Right lobe of liver (tissue), 6 donors: ENCODE measurements at places on chromosomes 2 and 18. TPM values are rescaled to one million over a fixed set of nuclear protein-coding genes. Genes with fewer than 3 reads are reported as not detected.

DNA sequence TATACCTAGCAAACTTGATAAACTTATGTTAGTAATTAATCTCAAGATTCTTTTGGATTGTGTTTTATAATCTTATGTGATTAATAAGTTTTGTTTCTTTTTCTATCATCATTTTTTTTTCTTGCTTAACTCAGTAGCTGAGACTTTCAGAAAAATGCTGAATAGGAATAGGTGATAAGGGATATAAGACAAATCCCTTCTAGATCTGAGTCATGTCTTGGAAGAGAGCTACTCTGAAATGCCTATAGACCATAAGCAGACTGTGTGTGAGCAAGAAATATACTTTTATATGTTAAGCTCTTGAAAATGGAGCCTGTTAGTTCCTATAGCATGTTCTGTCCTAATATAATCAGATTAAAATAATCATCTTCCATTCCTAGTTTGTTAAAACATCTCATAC, 29.6 kb downstream of the CYBRD1 start:
- no peaks in the 10 kb centered on the region for H3K4me1 ChIP-seq
- no peaks in the 10 kb centered on the region for H3K27me3 ChIP-seq

The CDK15 gene
- total RNA-seq: not detected

DNA sequence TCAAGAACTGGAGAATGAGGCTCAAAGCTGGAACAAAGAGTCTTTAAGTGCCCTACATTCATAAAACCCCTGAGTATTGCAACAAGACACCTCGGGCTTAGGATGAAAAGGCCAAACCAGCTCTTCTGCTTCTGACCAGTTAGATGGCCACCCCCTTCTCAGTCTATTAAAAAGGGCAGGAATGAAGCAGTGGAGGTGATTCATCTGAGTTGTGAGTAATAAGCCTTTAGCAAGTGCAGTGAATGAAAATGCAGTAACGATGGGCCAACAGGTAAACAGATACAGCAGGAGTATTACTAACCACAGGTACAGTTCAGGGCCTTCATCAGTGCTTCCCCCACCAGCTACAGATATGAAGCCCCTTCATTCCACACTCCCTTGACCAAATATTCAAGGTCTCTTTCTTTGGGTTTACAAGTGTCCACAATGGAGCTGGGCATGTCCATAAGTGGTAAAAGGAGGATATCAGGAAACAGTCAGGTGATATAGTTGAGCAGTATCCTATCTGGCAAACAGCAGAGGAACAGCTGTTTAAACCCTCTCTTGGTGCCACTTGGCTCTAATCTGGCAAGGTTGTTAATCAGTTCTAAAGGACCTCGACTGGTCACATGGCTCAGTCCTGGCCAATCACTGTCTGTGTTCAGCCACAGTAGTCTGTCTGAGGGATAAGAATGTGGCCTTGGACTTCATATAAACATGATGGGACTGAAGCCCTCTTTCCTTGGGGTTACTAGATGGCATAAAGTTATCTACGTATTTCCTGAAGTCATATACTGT, 17.8 kb downstream of the SERPINB13 start:
- H3K4me3 ChIP-seq: no peak overlapping the region
- no peak overlapping the region for H3K27ac ChIP-seq
- no peaks in the 10 kb centered on the region for H3K27me3 ChIP-seq
- no peaks in the 10 kb centered on the region for H3K4me1 ChIP-seq
- no peak for DNase-seq
- H3K36me3 ChIP-seq: no peaks in the 10 kb centered on the region

DNA sequence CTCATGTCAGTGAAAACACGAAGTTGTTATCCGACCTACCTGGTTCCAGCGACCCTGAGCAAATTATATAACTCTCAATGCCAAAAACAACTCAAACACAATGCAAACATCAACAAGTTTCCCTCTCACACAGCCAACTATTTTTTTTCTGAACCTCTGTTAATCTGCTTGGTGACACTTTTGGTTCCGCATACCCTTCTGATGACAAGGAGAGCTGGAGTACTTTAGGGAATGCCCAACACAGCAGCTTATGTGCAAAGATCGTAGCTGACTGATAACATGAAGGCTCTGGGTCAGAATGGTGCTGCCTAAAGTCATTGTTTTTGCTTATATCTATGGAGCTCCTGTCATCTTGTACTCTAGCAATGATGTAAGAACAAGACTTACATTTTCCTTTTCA, 72.7 kb upstream of the CCDC68 start:
- no peak overlapping the region for H3K27ac ChIP-seq
- H3K4me1 ChIP-seq: no peaks in the 10 kb centered on the region
- no peaks in the 10 kb centered on the region for H3K36me3 ChIP-seq
- H3K4me3 ChIP-seq: no peak overlapping the region
- no peaks in the 10 kb centered on the region for H3K27me3 ChIP-seq

- H3K27me3 ChIP-seq: no peaks in the 10 kb centered on the region
- no peak overlapping the region for H3K27ac ChIP-seq
- DNase-seq: no peak
- no peak overlapping the region for H3K4me3 ChIP-seq
These were observed 150.4 kb downstream of the MTX2 start for GRCh38 chr2:176419591-176420071.

The REEP1 gene
- 1.8 TPM for total RNA-seq

GRCh38 chr2:110741491-110741980, 9.2 kb downstream of the ACOXL start:
- no peaks in the 10 kb centered on the region for H3K27me3 ChIP-seq
- H3K4me1 ChIP-seq: no peaks in the 10 kb centered on the region
- no peak overlapping the region for H3K4me3 ChIP-seq
- H3K36me3 ChIP-seq: no peaks in the 10 kb centered on the region
- no peak for DNase-seq

GRCh38 chr18:63099848-63100629, 219.5 kb downstream of the BCL2 start:
- no peaks in the 10 kb centered on the region for H3K4me1 ChIP-seq
- no peaks in the 10 kb centered on the region for H3K36me3 ChIP-seq
- H3K27ac ChIP-seq: no peak overlapping the region
- no peaks in the 10 kb centered on the region for H3K27me3 ChIP-seq
- peak; percentile 37 for DNase-seq

The ACVR1C gene
- total RNA-seq: 1.9 TPM

- H3K36me3 ChIP-seq: no peaks in the 10 kb centered on the region
- H3K27ac ChIP-seq: no peak overlapping the region
- no peak overlapping the region for H3K4me3 ChIP-seq
- no peaks in the 10 kb centered on the region for H3K27me3 ChIP-seq
- no peak for DNase-seq
- no peaks in the 10 kb centered on the region for H3K4me1 ChIP-seq
These were observed 20.1 kb downstream of the SFT2D3 start for GRCh38 chr2:127721311-127721977.

The RBMS1 gene
- 18.2 TPM for total RNA-seq

The FABP1 gene
- 1,007 TPM for total RNA-seq

The EIF2B4 gene
- total RNA-seq: 20.6 TPM

DNA sequence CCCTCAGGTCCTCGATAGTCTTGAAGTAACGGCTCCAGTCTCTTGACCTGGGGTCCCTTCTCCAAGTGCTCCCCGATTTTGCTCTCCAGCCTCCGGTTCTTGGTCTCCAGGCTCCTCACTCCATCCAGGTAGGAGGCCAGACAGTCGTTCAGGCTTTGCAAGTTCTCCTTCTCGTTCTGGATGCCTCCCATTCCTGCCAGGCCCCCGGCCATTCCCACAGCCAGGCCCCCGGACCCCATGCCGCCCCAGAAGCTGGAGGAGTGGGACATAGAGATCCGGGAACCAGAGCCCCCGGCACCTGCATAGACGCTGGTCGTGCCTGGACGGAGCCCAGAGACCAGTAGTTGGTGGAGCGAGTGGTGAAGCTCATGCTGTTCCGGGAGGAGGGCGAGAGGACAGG, 29.0 kb upstream of the RAB31 start:
- no peak overlapping the region for H3K27ac ChIP-seq
- H3K36me3 ChIP-seq: no peaks in the 10 kb centered on the region
- no peaks in the 10 kb centered on the region for H3K4me1 ChIP-seq
- no peak for DNase-seq
- H3K27me3 ChIP-seq: no peaks in the 10 kb centered on the region
- no peak overlapping the region for H3K4me3 ChIP-seq

DNA sequence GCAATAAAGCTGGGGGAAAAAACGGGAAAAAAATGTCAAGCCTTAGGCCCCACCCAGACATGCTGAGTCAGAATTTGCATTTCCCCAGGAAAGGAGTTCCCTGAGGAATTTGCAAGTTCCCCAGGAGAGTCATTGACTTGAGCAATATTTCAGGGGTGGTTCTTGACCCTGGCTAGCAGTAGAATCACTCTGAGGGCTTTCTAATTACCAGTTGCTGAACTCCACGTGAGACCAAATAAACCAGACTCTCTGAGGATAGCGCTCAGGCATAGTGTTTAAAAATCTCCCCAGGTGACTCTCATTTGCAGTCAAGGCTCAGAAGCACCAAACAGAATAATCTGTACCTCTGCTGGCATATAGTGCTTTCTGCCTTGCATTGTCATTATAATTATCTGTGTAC, 48.7 kb downstream of the C1QL2 start:
- H3K4me1 ChIP-seq: no peaks in the 10 kb centered on the region
- DNase-seq: no peak
- H3K27me3 ChIP-seq: no peaks in the 10 kb centered on the region
- H3K36me3 ChIP-seq: no peaks in the 10 kb centered on the region
- no peak overlapping the region for H3K27ac ChIP-seq

The CNOT11 gene
- total RNA-seq: 20.2 TPM

GRCh38 chr2:205925373-205926337, 160.3 kb downstream of the INO80D start:
- peak overlapping the region; percentile 17 for H3K4me3 ChIP-seq
- no peaks in the 10 kb centered on the region for H3K36me3 ChIP-seq
- peaks cover 13% of the 10 kb centered on the region for H3K4me1 ChIP-seq
- no peaks in the 10 kb centered on the region for H3K27me3 ChIP-seq
- peak; percentile 84 for DNase-seq
- no peak overlapping the region for H3K27ac ChIP-seq

The DES gene
- total RNA-seq: 1.9 TPM

The PPP4R3B gene
- 34.5 TPM for total RNA-seq

The FBXO11 gene
- total RNA-seq: 23.2 TPM

DNA sequence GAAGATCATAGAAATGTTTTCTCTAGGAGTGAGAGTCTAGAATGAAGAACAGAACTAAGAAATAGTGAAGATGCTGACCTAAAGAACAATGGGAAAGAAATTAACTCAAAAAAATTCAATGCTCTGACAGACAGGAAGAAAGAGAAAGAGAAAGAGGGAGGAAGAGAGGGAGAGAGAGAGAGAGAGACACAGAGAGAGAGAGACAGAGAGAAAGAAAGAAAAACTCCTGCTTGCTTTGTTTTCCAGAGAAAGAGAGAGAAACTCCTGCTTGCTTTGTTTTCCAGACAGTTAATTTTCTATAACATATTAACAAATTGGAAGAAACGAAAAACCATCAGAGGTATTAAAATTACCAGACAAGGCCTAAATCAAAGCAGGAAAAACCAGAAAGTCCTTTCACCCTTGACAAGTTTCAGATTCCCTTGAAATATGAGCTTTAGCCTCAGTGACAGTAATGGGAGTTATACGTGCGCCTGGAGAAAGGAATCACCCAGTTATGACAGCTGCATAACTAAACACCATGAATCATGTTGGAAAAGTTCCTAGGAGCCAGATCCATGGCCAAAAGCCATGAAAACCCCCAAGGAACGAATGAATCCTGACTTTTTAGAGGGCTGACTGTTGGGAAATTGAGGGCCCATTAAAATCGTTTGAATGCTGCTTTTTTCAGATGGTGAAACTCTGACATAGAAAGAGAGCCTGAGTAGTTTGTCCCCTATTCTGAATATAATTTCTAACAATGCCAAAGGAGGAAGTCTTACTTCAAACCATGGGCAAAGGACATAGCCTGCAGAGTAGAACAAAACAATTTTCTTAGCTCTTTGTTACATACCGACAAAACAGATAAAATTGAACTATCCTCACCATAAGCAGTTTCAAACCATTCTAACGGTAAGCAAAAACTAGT, 228.6 kb upstream of the CHST9 start:
- H3K4me1 ChIP-seq: no peaks in the 10 kb centered on the region
- H3K36me3 ChIP-seq: no peaks in the 10 kb centered on the region
- no peak for DNase-seq
- no peaks in the 10 kb centered on the region for H3K27me3 ChIP-seq

The PPP1R7 gene
- total RNA-seq: 30.1 TPM

The SULT1C4 gene
- 2.7 TPM for total RNA-seq

The NOSTRIN gene
- 9.9 TPM for total RNA-seq

- peaks cover 12% of the 10 kb centered on the region for H3K4me1 ChIP-seq
- H3K4me3 ChIP-seq: no peak overlapping the region
- H3K36me3 ChIP-seq: no peaks in the 10 kb centered on the region
- H3K27me3 ChIP-seq: no peaks in the 10 kb centered on the region
- no peak for DNase-seq
- H3K27ac ChIP-seq: no peak overlapping the region
These were observed 73.6 kb downstream of the GTF3C3 start for GRCh38 chr2:196725882-196726281.

GRCh38 chr2:78876316-78876688, 149.2 kb upstream of the REG3G start:
- H3K27ac ChIP-seq: no peak overlapping the region
- no peaks in the 10 kb centered on the region for H3K36me3 ChIP-seq
- no peak for DNase-seq
- no peaks in the 10 kb centered on the region for H3K4me1 ChIP-seq
- H3K4me3 ChIP-seq: no peak overlapping the region
- H3K27me3 ChIP-seq: no peaks in the 10 kb centered on the region

DNA sequence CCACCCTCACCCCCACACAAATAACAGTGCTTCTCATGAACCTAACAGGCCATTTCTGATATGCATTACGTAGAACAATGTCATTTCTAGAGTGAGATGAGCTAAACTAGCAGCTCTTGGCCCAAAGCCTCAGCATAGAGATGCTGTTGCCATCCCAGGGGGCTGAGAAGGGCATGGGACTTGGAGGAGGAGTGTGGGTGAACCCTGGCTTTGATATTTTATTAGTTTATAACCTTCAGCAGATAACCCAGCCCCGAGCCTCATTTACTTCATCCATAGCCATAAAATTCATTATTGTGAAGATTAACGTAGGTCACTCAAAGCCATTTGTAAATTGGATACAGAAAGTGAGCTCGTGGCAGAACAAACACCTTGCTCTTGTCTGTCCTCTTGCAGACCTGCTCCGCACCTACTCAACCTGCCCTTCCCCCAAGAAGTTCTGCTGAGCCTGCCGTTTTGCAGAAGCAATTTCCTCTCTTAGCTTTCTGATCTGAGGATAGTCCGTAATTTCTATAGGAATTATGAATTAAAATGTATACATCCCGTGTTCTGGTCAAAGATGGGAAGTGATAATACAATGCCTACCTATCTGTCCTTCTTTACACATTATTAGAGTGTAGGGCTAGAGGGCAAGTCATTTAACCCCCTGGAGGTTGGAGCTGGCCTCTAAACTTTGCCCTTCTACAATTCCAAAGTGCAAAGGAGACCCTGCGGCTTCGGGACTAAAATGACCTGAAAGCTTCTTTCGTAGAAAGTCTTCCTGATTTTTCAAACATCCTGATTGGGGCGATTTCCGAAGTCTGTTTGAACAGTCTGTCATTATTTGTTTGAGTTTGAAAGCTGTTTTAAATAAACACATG, 187.4 kb downstream of the BCL2 start:
- H3K4me3 ChIP-seq: peak overlapping the region; percentile 27
- peak overlapping the region; percentile 84 for H3K27ac ChIP-seq
- DNase-seq: no peak
- H3K4me1 ChIP-seq: no peaks in the 10 kb centered on the region
- no peaks in the 10 kb centered on the region for H3K27me3 ChIP-seq
- H3K36me3 ChIP-seq: no peaks in the 10 kb centered on the region
